NCI-H2107 (cell line): ENCODE measurements at places on chromosomes 7 and 10.

GRCh38 chr10:97892939-97893338, 43.3 kb downstream of the GOLGA7B start:
- DNase-seq = no peak

GRCh38 chr10:128009372-128010126, 102.6 kb downstream of the PTPRE start:
- DNase-seq = no peak

GRCh38 chr7:135710417-135711138, 17.4 kb downstream of the SLC13A4 start:
- no peak for DNase-seq

GRCh38 chr10:78588194-78588811, 480.5 kb upstream of the ZMIZ1 start:
- DNase-seq = no peak

DNA sequence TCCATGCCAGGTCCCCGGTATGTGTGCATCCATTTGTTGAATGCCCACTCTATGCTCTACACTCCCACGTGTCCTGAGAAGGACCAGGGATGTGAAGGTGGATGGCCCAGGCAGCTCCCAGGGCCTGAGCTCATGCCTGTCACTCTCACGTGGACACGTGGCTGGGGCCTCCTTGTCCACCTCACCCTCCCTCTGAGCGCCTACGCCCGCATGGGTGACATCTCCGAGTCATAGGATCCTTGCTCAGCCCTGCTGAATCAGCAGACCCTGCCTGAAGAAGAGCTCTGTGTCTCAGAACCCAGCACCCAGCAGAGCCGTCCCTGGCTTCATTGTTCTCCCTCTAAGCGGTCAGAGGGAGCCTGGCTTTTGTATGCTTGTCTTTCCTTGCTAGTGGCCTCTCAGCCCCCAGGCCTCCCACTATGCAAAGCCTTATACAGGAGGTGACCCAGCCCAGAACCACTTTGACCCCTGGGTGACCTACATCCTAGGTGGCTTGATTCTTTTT, 107.9 kb upstream of the PPIF start:
- DNase-seq = no peak

GRCh38 chr7:140402178-140402835, 1.6 kb upstream of the RAB19 start:
- DNase-seq = no peak

GRCh38 chr10:61623161-61623560, 39.6 kb upstream of the CABCOCO1 start:
- DNase-seq = no peak

- no peak for DNase-seq
These were observed 50.5 kb upstream of the CAMK2B start for GRCh38 chr7:44375926-44376342.

DNA sequence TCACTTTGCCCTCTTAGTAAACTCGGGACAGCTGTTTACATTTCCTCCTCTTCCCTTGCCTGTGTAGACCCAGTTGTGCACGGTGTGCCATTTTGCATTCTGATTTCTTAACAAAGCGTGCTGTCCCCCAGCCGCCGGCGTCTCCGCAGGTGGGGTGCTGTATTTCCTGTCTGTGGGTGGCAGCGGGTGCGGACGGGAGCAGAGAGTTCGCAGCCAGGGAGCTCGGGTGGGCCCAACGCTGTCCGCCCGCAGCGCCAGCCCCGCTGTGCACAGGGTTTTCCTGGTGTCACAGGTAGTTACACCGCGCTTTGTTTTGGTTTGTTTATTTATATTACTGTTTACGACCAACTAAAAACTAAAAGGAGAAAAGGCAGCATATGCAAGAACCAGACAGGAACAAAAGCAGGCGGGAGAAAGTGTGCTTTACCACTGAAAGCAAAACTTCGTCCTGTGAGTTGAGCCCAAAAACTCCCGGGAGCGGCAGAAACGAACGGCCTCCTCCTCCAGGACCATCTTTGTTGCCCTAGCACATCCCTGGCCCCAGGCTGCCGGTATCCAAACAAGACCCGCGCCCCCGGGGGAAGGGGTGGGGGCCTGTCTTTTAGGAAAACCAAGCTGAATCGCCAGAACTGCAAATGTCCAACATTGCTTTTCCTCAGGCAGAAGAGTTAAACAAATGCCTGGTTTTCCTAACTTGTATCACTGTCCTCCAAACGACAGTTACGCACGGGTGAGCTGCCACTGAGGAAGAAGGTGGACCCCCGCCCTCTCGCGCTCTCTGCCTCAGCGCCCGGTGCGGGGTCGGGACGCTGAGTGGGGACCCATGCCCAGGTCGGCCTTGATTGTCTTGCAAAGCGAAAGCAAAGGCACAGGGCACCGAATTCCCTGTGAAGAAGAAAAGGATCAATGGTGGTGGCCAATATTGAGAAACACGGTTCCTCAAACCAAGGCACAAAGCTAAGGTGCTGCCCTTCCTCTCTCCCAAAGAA, 45.9 kb upstream of the DRGX start:
- no peak for DNase-seq

DNA sequence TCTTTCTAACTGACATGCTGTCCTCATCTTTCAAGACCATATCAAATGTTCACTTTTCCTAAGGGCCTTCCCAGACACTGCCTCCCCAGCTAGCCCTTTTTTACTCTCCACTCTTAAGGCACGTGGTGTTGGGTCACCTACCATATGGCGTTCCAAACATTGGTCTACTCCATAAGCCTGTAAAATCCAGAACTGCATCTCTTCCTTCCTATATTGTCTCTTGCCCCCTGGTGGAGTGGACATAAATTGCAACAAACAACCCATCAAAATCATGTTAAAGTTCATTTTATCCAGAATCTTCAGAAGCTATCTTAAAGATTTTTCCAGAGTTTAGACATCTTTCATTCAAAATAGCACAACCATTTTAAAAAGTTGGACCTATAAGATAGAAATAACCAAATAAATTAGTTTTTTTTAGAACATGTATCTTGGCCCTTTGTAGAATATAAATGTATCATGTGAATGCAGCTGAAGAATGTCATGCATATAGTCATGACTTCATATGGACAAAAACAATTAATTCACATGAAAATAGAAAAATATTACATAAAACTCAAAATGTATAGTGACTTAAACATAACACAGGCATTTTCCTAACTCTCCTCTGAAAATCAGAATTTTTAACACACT, 180.6 kb upstream of the CHRM2 start:
- no peak for DNase-seq

GRCh38 chr7:120404042-120404441, 131.1 kb downstream of the KCND2 start:
- no peak for DNase-seq

DNA sequence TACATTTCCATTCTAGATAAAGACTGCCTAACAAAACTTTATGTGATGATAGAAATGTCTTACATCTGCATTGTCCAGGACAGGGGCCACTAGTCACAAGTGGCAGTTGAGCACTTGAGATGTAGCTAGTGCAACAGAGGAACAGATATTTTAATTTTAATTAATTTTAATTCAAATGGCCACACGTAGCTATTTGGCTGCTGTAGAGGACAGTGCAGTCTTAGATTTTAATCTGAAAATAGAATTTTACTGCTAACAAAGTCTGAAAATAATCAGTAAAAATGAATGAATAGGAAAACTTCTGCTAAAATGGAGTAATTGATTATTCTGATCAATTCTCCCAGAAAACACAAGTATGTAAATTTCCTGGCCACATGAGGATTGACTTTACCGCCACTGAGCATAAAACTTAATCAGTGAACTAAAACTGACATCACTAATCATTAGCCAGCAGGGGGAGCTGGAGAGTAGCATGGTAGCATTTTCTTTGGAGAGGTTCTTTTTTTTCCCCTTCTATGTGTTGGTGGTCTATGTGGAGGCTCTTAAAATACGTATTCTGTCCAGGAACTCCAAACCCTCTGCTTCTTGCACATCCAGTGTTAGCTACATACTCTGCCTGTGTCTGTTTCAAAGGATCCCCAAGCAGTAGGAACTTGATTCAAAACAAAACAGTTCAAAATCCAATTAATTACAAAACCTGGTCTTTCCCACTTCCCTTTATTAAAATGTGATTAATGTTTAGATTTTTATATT, 52.1 kb downstream of the TSPAN12 start:
- DNase-seq = no peak

- DNase-seq = no peak
These were observed 105.4 kb upstream of the BET1 start for GRCh38 chr7:94109556-94109955.
